ENCODE measurements at places on chromosomes 16 and 17.

GRCh38 chr17:64254755-64255154 is 8.3 kb downstream of the TEX2 start:
- DNase-seq, result no peak

- peak; percentile 73 for DNase-seq
Measured at GRCh38 chr17:64780096-64781013, 118.2 kb upstream of the SMURF2 start.

DNA sequence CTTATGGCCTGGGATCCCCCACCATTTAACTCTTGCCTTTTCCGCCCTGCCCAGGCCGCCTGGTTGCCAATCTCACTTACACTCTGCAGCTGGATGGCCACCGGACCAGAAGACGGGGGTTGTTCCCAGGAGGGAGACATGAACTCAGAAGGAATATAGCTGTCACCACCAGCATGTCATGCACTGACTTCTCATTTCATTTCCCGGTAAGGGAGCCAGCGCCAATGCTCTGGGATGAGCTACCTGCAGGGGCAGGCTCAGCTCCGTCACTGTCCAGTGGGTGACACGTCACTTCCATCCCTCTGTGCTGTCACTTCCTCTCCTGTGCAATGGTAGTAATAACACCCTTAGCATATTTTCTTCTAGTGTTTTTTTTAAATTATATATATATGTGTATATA is 26.7 kb downstream of the ITGAL start:
- no peak for DNase-seq

- peak; percentile 60 for DNase-seq
Measured at GRCh38 chr17:15944759-15945526, at the start of gene ADORA2B. Gene ADORA2B, plus strand, starts transcription at chr17:15945130. Its CDS starts 119 bp downstream, at chr17:15945249.
